ENCODE measurements at places on chromosomes 2 and 18.

DNA sequence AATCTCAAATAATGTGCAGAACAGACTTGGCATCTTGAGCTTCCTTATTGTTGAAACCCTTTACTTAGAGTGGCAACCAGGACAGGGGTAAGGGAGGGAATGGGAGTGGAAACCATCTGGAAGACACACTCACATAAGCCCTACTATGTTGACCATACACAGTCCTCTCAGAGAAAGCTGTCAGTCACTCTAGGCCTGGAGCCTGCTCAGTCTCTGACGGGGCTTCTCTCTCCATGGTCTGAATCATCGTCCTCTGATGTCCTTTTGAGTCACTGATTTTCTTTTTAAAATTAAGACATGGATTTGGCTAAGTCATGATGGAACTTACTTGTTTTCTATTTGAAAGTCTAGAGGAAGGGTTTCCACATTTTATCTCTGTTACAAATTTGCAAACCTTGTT, 74.0 kb downstream of the MYO1B start:
- peak; percentile 44 for DNase-seq

GRCh38 chr2:129758784-129759471, 220.5 kb upstream of the RAB6C start:
- peak; percentile 58 for DNase-seq

- DNase-seq, result no peak
Measured at GRCh38 chr2:33522576-33522975, 46.1 kb downstream of the RASGRP3 start.

DNA sequence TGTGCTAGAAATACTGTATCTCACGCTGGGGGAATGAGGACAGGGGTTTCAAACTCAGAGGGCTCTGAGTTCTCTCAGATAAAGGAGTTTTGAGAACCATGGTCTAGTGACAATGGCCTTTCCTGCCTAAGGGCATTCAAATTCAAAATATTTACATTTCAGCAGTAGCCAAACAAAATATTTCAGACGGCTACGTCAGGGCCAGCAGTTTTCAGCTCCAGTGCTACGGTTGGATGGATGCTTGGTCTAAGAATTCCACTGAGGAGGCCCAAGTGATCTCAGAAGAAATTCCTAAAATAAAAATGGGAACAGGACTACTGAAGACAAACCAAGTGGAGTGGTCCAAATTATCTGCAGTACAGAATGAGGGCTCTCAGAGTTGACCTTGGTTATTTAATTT, 41.1 kb upstream of the SCG2 start:
- DNase-seq, result no peak

- peak; percentile 54 for DNase-seq
Measured at GRCh38 chr2:70002241-70002899, 40.9 kb upstream of the ASPRV1 start.

- DNase-seq, result no peak
Measured at GRCh38 chr2:146461068-146461467, 1383.8 kb upstream of the ACVR2A start.

DNA sequence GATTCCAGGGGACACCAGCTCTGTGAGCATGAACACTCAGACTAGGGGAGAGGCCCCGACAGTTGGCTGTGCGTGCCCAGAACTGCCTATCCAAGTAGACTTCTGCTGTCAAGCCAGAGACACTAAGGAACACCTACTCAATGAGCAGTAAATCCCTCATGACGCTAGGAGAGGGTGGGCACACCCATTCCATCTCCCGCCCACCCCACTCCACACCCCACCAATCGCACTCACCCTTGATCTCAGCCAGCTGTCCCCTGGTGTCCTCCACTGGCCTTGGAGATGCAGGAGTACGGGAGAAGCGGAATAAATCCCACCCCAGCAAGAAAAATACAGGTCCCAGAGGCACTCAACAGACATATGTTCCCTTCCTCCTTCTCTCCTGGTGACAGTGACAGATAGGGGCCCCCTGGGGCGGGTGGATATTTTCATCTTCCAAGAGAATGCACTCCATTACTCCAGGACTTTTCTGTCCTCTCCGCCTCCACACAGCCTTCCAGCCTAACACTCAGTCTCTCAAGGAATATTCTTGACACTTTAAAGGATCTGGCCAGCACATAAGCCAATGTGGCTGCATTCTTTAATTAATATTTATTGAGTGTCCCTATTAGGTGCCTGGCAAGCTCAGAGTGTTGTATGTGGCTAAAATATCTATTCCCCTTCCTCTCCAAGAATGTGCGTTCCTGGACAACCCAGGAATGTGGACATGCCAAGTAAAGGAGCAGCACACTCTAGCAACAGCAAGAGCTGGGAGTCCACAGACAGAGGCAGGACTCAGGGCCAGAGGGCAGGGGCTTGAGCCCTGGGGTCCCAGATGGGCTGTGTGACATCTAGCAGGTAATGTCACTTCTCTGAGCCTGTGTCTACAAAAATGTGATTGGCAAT, 13.1 kb upstream of the SMAD7 start:
- no peak for DNase-seq

GRCh38 chr18:1018181-1018681, 113.6 kb downstream of the ADCYAP1 start:
- no peak for DNase-seq

- DNase-seq, result no peak
Measured at GRCh38 chr2:140593132-140593531, 1537.7 kb downstream of the LRP1B start.

DNA sequence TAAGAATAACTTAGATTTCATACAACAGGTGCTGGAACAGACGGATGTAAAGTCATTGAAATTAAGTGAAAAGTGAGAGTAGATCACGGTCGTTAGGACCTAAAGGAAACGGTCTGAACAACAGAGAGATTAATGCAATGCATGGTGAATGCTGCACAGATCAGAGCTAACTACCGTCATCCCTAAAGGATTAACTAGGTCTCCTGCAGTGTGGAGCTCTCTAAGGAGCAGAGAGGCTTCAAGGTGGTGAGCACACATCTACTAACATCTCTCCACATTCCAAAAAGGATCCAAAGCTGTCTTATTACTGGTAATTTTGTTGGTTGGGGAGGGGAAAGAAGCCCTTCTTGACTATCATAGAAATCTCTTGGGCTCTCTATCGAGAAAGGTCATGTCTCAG, 75.3 kb downstream of the CABYR start:
- DNase-seq, result no peak

DNA sequence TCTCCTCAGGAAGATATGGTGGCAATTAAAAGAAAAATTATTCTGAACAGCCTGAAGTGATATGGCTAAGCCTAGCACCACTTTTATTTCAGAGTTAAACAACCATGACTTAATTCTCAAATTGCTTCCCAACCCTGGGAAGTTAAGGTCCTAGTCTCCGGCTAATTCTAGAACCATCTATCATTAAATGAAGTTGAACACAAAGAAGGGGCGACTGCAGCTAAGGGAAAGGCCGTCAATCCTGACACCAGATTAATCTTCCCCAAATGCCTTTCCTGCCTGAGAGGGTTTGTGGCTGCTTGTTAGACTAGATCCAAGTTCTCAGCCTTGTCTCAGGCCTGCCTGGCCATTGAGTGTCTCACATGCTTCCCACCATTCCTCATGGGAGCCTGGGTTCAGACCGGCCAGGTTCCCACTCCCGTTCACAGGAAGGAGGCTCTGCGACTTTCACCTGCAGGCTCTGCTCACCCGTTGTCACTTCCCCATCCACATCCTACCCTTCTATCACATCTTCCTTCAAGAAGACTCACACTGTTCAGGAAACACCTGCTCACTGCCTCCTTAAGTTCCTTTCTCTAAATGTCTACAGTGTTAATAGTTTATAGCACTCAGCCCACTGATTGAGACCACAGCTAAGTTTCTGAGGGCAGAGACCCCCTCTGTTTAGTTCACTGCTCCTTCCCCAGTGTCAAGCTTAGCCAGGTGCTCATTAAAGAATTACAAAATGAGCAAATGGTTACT, 282.9 kb upstream of the REV1 start:
- no peak for DNase-seq

- DNase-seq, result no peak
Measured at GRCh38 chr2:1708476-1709334, 35.6 kb downstream of the PXDN start.

- no peak for DNase-seq
Measured at GRCh38 chr2:114350186-114350725, 92.2 kb upstream of the DPP10 start.

- DNase-seq, result no peak
Measured at GRCh38 chr2:142395291-142395690, 264.5 kb upstream of the LRP1B start.

DNA sequence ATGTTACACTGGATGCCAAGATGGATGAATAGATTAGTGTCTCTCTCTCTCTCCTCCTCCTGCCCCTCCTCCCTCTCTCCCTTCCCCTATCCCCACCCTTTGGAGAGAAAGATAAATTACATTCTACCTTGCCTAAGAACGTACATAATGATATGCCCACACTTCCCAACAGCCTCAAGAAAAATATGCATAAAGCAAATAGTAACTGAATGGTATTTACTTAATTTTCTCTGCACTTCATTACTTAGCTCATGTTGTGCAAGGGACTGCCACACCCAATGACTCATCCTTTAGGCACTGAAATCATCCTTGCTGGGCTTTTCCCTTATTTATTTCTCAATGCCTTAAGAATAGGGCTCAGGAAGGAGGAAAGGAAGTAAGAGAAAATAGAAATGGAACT, 137.3 kb upstream of the PID1 start:
- DNase-seq, result peak; percentile 96

GRCh38 chr2:191478799-191479679, 198.9 kb upstream of the NABP1 start:
- DNase-seq, result no peak

DNA sequence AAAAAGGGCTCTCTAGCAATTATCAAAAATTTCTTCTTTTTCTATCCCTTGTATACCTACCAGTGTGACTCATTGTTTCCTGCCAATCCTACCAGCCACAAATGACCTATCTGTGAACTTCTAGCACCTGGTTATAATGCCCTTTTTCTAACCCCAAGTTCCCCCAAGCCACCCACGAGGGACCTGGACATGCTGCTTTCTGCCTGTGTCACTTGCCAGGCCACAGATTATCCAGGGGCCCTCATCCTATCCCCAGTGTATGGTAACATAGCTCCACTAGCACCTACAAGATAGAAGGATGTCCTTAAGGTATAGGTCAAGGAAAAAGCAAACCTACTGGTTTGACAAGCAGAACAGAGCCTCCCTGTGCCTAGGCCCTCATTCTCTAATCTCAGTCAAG, 26.8 kb downstream of the AAK1 start:
- DNase-seq, result no peak

DNA sequence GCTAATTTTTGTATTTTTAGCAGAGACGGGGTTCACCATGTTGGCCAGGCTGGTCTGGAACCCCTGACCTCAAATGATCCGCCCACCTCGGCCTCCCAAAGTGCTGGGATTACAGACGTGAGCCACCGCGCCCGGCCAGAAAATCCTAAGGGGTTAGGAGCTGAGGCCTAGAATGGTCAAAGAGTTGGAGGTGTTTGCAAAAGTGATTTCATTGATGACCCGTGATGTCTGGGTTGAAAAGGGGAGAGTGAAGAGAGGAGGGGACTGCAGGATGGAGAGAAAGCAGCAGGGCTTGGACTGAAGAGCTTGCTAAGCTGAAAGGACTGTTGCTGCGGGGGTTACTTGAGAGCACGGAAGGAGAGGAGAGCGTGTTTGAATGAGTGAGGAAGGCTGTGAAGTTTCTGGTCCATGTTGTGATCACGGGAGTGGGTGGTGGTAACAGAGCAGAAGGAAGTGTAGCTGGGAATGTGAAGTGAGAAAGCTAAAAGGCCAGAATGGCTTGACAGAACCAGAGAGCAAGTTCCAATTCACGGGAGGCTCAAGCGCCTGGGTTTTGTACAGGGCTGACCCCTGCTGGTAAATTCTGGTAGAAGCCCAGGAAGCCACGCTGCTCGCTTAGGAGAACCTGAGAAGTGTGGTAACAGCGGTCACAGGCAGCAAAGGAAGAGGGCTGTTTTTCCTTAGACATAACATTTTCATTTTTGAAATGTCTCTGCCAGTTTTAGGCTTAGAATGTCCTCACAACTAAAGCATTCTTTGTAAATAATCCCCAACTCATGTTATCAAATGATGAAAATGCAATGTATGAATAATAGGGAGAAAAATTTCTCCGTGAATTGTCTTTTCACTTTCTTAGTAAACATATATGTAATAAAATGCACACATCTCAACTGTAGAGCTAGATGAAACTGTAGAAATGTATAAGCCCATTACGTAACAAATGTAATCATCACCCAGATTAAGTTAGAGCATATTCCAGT, 40.5 kb upstream of the ACTR2 start:
- DNase-seq, result peak; percentile 84

GRCh38 chr18:4921548-4921947, 275.5 kb downstream of the AKAIN1 start:
- no peak for DNase-seq

DNA sequence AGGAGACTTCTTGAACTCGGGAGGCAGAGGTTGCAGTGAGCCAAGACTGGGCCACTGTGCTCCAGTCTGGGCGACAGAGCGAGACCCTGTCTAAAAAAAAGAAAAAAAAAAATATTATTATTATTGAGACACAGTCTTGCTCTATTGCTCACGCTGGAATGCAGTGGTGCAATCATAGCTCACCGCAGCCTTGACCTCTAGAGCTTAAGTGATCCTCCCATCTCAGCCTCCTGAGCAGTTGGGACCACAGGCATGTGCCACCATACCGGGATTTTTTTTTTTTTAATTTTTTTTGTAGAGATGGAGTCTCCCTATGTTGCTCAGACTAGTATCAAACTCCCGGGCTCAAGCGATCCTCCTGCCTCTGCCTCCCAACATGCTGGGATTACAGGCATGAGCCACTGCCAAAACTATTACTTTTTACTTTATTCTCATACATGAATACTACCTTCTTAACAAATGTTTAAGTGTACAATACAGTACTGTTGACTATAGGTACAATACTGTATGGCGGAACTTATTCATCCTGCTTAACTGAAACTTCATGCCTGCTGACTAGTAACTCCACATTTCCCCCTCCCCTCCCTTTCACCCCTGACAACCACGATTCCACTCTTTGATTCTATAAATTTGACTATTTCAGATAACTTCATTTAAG, 15.5 kb downstream of the FBXO11 start:
- no peak for DNase-seq

DNA sequence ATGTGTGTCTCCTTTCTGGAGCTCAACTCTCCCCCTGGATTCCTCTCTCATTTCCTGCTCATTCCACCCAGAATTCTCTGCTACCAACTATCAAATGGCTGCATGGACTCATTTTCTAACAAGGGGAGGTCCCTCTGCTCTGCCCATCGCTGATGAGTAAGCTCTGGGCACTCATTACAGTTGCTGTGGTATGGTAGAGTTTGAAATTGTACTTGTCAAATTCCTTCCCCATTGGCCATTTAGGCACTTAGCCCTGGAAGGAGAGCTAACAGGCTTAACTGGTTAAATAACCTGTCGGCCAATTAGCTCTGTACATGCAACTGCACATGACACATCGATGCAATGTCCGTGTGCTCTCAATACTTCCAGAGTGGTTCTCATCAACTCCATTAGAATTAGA, 20.4 kb downstream of the COL6A3 start:
- no peak for DNase-seq
